ENCODE measurements at places on chromosomes 3 and 15.

DNA sequence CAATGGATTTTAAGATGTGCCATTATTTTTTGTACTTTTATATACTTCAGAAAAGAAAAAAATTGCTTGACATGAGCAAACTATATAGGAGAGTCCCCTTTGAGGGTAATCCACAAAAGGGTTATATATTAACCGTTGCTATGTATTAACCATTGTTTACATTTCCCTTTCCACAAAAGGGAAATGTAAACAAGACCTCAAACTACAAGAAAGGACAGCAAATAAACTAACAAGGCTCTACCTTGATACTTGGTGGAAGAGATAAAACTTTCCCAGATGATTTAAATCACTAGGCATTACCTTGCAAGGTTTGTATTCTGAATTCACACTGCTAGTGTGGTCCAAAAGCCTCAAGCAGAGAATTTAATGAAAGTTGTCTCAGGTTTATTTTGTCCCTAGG lies 616.3 kb upstream of the BCHE start:
- DNase-seq = no peak

- no peak for DNase-seq
Observed at GRCh38 chr3:129315223-129315997, 36.7 kb downstream of the HMCES start.

DNA sequence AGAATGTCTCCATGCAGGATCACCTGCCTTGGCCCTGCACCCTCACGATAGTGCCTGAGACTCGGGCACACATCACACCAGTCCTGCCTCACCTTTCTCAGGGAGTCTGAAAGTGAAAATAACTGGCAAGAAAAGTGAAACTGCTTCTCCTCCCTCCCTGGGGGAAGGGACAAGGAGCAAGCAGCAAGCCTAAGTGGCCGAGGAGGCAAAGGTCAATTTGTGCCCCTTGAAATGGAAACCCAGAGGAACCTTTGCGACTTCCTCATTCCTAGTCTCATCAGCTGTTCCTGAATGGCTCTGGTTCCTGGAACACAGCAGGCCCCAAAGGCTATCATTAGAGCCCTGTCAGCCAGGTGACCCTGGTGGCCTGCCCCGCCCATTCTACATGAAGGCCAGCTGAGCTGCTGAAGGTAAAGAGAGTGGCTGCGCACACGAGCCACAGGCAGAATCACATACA lies 28.0 kb upstream of the SLCO2A1 start:
- no peak for DNase-seq

DNA sequence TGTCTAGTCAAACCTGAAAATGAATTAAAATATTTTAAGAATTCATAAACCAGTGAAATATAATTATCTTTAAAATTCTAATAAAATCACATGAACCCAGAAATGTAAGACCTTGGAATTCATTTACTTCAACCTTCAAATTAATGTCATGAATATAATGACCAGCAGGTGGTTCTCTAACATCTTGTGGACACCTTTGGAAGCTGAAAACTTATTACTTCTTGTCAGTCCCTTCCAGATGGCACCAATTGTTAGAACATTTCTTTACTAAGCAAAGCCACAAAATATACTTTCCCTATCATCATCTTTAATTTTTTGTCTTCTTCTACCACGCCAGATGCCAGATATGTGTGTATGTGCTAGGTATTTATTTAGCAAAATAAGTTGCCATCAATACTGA lies 240.0 kb downstream of the MBNL1 start:
- DNase-seq = no peak
